ENCODE measurements at places on chromosomes 12 and 14.
A peak's percentile ranks its signal among the peaks of the same experiment; 100 is the strongest.

GRCh38 chr12:55024575-55024974, 4.8 kb downstream of the NEUROD4 start:
- DNase-seq = no peak

- DNase-seq = no peak
Observed at GRCh38 chr12:69341328-69341727, 6.9 kb upstream of the LYZ start.

DNA sequence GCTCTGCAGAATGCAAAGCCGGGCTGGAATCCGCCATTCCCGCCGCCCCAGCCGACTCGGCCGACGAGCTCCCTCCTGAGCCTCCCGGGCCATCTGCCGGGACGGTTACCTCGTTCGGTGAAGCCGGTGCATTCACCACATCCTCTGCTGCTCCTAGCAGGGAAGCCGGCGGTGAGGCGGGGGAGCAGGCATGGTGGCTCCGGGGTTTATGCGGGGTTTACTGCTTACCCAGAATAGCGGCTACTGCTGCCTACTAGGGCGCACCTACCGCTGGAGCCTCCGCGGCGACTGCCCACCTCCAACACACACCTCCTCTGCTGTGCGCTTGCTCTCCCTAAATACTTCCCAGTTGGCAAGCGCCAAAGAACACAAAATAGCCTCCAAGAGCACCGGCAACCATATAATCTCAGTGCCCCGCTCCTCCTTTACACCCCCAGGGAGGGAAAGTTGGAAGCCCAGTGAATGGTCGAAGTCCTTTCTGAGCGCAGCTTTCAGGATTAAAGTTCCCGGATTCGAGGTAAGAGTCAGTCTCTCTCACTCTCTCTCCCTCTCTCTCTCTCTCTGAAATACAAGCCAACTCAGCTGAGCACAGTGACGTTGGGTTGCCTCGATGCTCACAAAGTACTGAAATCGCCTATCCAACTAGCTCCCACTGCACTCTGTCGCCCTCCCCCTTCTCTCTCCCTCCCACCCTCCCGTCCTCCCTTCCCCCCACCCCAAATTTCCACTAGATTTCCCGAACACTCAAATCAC, at the start of gene TBX5:
Gene TBX5, minus strand, starts transcription at position 626 of the 753 bp plus-strand sequence. CDS start 2,246 bp downstream, outside the sequence.
- DNase-seq = no peak

DNA sequence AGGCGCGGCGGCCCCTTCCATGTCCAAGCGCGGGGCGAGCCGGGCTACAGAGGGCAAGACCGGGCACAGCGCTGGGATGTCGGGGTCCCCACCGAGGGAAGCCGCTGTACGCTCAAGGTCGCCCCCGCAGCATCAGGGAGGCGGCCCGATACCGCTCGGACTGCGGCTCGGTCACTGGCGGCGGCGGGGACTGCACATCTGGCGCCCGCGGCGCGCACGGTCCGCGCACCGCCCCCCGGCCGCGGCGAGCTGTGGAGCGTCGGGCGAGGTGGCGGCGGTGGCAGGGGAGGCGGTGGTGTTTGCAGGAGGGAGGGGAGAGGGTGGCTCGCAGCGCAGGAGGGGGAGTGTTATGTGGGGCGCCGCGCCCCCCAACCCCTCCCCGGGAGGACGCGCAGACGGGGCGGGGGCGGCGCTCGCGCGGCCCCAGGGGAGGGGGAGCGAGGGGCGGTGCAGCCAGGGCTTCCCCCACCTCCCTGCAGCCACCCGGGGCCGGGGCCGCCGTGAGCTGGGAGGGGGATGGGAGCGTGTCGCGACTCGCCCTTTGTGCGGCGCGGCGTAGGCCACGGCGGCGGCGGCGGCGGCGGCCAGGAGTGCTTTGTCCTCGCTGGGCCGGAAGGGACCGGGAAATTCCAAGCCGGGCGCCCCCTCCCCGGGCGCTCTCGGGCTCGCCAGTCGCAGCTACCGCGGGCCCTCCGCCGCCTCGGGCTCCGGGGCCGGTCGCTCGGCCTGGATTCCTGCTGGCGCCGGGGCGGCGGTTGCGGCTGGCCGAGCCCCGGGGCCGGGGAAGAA, at the start of gene NUAK1:
Gene NUAK1, minus strand, starts transcription at position 322 of the 789 bp plus-strand sequence. Its CDS starts 301 bp downstream, at position 21.
- DNase-seq = no peak

GRCh38 chr14:20295067-20295466, 10.7 kb downstream of the TTC5 start:
- no peak for DNase-seq

GRCh38 chr12:132178801-132179401, 34.6 kb downstream of the NOC4L start:
- DNase-seq = no peak

- no peak for DNase-seq
Observed at GRCh38 chr12:117034701-117035151, 64.5 kb downstream of the TESC start.

- no peak for DNase-seq
Observed at GRCh38 chr12:49664591-49665239, 41.4 kb downstream of the PRPF40B start.

DNA sequence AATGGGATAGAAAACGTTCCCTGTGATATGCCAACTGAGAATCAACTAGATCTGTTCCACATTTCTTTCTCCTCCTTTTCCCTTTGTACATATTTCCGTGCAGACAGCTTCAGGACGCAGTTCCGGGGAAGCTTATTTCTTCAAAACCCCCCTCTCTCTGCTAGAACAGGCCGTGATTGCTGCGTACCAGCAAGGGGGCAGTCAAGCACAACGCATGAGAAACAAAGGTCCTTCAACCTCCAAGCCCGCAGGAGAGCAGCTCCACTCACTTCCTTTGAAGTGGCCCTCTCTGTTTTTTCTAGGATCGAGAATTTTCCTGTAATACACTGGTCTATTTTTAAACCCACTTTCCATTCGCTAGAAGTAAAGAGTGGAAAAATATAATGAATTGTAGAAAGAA, 80.8 kb downstream of the ZNF664 start:
- DNase-seq = peak; percentile 33

DNA sequence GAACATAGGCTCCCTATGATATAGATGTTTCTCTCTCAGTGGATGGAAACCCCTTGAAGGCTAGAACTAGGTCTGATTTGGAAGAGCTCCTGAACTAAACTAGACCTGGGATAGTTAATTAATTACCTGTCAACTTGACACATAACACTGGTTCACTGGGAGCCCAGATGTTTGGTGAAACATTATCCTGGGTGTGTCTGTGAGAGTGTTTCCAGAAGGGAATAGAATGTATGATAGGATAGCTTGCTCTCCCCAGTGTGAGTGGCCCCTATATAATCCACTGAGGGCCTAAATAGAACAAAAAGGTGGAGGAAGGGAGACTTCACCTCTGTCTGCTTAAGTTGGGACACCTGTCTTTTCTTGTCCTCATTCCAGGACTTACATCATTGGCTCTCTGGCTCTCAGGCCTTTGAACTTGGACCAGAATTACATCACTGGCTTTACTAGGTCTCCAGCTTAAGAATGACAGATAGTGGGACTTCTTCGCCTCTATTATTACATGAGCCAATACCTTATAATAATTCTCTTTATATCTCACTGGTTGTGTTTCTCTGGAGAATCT, 194.1 kb downstream of the KTN1 start:
- no peak for DNase-seq

GRCh38 chr12:67326637-67327036, 57.5 kb downstream of the CAND1 start:
- DNase-seq = no peak

- no peak for DNase-seq
Observed at GRCh38 chr12:127455347-127456265, 811.4 kb upstream of the TMEM132C start.

DNA sequence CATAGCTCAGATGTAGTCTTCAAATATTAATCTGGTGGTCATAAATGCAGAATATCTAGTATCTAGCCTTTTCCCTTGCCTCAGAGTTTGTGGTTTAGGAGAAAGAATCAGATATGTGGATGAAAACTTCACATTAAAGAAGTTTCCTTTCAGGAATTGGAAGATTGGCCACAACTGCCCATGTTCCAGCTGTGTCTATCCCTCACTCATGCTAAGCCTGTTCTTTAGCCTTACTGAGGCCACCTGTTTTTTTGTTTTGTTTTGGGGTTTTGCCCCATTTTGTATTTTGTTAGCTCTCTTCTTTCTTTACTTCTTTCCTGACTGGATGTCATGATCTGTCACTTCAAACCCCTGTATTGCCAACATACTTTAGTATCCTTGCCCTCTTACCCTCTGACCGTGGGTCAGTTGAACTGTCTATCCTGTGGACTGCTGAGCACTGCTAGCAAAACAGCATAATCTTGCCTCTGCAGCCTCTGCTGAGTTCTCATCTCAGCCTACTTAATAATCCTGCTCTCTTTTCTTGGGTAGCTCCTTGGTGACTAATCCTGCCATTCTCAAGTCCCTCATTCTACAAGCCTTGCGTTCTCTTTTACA, 22.0 kb upstream of the CCT2 start:
- no peak for DNase-seq

GRCh38 chr12:64082116-64082515, 140.0 kb downstream of the KICS2 start:
- DNase-seq = no peak

- no peak for DNase-seq
Observed at GRCh38 chr12:65584016-65584415, 240.3 kb upstream of the HMGA2 start.

DNA sequence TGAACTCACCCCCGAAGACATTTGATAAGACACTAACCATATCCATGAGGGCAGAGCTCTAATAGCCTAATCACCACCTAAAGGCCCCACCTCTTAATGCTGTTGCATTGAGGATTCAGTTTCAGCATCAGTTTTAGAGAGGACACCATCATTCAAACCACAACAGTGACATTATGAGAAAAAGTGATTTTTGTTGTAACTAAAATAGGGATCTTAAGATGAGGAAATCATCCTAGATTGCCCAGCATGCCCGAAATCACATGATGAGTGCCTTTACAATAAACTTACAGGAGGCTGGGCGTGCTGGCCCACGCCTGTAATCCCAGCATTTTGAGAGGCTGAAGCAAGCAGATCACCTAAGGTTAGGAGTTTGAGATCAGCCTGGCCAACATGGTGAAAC, 9.7 kb upstream of the GLT1D1 start:
- no peak for DNase-seq

DNA sequence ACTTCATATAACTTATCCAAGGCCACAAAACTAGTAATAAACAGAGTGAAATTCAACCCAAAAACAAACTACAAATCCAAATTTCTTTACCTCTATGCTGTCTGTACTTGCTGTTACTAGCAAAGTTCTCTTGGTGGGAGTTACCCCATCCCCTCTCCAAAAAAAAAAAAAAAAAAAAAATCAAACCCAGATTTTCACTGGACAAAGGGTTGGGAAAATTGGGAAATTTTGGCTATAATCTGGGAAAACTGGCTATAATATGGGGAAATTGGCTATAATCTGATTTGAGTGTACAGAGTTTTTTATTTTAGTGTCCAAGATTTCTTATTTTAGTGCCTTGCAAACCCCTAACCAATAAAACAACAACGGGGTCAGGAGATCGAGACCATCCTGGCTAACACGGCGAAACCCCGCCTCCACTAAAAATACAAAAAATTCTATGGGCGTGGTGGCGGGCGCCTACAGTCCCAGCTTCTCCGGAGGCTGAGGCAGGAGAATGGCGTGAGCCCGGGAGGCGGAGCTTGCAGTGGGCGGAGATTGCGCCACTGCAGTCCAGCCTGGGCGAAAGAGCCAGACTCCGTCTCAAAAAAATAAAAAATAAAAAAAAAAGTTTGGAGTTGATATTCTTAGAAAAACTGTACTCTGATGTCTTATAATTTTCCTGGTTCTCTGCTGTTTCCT, 148.4 kb downstream of the CHST11 start:
- DNase-seq = no peak

DNA sequence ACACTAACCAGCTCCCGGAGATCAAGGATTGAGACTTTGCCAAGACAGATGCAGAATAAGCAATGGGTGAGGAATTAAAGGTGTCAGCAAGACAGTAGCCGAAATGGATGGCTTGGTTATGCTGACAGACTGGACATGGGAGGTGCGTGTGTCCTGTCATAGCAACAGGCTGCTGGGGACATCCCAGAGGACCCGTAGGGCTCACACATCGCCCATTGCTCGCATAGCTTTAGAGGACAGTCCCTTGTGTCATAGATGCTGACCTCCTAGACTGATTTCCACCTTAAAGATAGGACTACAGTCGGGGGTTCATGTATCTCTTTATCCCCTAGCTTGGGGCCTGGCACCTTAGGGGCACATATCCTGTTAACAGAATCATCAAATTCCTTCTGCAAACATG, 324.5 kb downstream of the MED13L start:
- no peak for DNase-seq

- DNase-seq = no peak
Observed at GRCh38 chr12:112988224-112988623, 9.9 kb downstream of the OAS2 start.

DNA sequence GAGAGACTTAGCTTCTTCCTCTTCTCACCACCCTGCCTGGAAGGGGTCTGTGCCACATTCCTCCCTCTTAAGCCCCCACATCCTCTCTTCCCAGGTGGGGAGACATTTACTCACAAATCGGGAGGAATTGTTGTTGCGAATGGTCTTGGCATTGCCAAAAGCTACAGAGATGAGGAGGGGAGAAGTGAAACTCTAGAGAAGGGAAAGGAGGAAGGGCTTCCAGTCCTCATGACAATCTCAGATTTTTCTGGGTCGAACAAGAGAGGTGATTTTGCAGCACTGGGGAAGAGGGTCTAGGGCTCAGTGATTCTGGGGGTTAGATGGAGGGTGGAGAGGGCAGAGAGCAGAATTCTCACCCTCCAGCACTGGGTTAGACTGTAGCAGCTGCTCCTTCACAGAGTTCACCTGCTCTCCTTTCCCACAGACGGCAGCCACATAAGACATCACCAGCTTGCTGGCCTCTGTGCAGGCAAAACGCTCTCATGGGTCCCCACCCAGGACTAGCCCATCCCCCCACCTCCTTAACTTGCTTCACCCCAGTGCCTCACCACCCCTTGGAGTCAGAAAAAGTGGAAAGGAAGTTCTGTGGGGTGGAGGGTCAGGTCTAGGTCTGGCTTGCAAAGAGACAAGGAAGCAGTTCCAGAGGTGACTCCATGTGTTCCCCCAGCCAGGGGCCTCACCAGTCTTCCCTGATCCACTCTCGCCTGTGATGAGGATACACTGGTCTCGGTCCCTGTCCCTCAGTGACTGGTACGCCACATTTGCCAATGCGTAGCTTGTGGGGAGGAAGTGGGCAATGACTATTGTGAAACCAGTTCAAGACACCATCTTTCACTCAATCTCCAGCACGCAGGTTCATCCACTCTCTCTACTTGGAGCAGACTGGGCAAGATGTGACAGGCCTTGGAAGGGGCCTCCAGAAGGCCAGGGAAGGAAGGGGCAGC, 2.7 kb downstream of the MYO1A start:
- DNase-seq = no peak

DNA sequence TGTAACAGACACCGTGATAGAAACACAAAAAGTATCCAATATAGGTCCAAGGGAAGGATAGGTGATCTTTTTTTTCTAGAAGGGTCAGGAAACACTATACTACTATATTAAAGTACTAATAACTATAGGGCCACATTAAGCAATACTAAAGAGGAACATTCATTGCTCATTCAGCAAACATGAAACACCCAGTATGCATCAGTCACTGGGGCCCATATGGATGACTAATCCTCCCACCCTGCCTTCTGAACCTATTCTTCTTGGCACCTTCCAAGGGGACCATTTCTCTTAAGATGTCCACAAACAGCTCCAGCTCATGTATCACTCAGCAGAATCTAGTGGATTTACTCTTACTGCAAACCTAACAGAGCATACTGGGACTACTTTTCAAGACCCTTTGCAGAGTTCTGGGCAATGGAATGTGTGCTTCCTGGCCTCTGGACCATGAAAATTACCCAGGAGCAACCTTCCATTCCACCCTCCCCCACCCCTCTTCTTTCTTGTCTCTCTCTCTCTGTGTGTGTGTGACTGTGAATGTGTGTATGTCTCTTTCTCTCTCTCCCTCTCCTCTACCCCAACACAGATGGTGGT, 187.9 kb downstream of the EPS8 start:
- DNase-seq = no peak

All from retinal pigment epithelial cell (primary cell).